ENCODE measurements at places on chromosomes 5 and 9. TPM values are rescaled to one million over a fixed set of nuclear protein-coding genes. Genes with fewer than 3 reads are reported as not detected.
A peak's percentile ranks its signal among the peaks of the same experiment; 100 is the strongest.

DNA sequence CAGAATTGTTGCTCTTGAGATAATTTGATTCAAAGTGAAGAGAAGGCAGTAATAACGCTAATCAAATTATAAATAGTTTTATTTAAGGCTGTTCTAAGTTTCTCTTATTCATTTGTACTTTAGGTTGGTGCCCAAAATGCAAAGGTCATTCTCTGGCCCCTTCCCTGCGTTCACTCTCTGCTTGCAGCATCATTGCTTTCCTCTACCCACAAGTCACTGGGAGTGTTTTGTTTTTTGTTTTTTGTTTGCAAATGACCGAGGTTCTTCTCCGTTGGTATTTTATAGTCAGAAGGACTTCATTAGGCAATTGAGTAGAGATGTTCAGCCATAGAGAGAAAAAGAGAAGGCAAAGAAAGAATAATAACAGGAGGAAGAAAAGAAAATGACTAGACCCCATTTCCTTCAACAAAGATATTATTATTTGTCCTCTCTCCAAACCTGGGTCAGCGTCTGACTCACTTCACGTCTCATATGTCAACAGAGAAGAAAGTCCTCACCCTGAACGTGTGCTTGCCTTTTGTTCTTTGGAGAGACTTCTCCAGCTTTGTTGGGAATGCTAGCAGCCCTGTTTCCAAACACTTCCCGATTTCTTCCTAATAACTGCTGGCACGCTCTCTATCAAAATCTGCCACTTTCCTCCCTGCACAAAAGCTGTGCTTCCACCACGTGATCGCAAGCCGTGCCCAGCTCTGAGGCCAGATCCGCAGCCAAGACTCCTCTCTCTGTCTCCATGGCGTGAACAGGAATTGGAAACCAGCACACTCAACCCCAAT lies 119.8 kb downstream of the EBF1 start:
- DNase-seq = peak; percentile 69

The MSH3 gene
- 17.0 TPM for total RNA-seq

DNA sequence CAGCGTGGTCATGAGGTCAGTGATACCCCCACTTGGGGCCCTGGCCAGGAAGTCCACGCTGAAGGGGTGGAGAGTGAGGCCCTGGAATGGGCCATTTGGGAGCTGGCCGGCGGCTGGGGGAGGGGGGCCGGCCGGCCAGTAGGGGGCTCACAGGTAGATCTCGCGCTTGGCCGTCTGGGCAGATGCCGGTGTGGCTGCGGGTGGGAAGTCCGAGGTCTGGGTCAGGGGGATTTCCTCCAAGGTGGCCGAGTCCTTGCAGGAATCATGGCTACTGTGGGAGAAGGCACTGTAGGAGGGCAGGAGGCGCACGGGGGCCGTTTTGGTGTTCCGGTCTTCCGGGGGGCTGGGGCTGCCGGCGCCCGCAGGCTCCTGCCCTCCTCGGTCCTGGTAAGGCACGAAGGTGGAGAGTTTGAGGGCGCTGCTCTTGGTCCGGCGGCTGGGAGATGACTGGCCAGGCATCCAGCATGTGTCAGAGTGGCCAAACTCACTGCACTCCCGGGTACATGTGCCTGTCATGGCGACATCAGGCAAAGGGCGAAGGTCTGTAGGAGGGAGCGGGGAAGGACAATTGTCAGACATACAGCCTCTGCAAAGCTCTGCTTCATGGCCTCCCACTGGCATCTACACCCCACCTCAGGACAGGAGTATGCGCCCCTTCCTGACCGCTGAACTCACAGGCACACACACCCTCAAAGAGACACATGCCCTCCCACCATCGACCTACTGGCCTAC lies 24.1 kb downstream of the PCDH1 start:
- no peak for DNase-seq

GRCh38 chr5:116571568-116572349 lies 2.9 kb downstream of the SEMA6A start:
- no peak for DNase-seq

The SOX30 gene
- total RNA-seq = 0.11 TPM

GRCh38 chr9:131874447-131874846 lies 134.6 kb upstream of the RAPGEF1 start:
- DNase-seq = no peak

GRCh38 chr9:91712811-91713210 lies 237.2 kb downstream of the ROR2 start:
- no peak for DNase-seq

GRCh38 chr5:97545886-97546535 lies 363.0 kb upstream of the RIOK2 start:
- no peak for DNase-seq

Data from ovary (tissue), 10 donors.